ENCODE measurements at places on chromosomes 11 and 22.

DNA sequence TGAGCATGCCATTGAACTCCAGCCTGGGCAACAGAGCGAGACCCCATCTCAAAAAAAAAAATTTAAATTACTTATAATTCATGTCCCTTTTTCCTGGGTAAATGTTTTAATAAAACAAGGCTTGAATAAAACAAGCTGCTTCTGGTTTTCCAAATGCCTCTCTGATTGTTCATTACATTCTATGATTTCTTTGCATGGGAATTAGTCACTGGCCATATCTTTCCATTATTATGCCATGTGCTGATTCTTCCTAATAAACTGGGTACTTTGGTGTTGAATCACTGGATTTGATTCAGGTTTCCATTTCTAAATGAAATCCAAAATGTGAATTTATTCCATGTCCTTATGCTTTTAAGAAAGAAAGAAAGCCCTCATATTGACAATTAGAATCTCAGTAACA is 42.6 kb downstream of the ZNF215 start:
- DNase-seq: no peak

DNA sequence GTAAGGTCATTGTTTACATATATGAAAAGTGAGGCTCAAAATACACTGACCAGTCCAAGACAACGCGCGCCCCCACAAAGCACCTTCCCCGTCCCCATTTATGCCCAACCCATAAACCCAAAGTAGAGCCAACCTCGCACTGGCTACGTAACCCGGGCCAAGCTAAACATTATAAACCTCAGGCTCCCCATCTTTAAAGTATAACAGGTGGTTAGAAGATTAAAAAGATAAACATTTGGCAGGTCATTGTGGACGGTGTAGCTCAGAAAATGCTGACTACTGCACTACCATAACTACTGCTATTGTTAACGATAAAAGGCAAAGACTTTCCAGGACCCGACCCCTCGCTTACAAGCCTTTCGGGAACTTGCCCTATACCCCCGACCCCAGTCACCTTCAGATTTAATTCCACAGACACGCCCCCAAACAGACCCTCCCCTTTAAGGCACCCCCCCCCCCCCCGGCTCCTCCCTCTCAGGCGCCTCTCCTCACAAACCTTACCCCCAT is 470 bp downstream of the NUMA1 start:
- no peak for DNase-seq

DNA sequence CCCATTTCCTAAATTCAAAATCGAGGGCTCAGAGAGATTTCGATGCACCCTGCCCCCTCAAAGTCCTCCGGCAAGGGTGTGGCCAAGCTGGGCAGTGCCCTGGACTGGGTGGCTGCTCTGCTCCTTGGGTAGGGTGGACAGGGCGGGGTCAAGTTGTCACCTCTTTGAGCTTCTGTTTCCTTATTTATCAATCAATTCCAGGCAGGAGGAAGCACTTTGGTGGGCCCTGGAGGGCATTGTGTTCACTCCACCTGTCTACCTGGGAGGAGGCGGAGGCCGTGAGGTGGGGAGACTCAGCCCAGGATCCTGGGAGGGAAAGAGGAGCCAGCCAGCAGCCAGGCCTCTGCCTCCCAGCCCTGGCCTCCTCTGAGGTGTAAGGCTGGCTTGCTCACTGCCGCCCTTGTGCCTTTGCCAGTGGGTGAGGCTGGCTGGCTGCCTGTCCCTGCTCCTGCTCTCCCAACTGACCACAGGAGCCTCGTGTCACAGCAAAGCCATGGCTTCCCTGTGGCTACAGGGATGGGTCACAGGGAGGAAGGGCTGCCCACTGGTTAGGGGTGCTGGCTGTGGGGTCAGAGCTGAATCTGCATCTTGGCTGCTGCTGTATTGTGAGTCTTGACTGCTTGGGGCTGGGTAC is 25.5 kb upstream of the SHISAL1 start:
- no peak for DNase-seq

- DNase-seq: no peak
These were observed 782.2 kb downstream of the TBC1D22A start for GRCh38 chr22:47544696-47545095.

- DNase-seq: no peak
These were observed 1.0 kb upstream of the BTG4 start for GRCh38 chr11:111513240-111513605.

GRCh38 chr11:26557666-26558065 is 14.4 kb downstream of the MUC15 start:
- DNase-seq: no peak

DNA sequence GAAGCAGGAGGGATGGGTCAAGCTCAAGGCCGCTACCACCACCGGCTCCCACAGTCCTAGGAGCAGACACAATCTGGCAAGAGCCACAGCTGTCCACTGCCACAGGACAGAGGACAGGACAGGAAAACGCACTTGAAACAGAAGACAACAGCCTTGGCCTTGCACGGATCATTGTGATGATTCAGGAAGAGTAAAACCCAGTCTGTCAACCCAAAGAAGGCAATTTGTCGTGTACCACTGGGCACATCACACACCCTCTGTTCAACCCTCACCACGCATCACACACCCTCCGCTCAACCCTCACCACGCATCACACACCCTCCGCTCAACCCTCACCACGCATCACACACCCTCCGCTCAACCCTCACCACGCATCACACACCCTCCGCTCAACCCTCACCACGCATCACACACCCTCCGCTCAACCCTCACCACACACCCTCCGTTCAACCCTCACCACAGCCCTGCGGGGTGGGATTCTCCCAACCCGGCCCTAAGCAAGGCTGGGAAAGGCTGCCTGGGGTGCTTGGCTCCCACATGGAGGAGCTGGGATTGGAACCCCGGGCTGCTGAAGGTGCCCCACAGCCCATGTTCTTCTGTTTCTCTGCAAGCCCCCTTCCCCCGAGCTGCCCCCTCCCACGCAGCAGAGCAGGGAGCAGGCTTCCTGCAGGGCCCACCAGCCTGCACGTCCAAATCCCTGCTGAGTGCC is 11.3 kb upstream of the CDC42BPG start:
- no peak for DNase-seq

DNA sequence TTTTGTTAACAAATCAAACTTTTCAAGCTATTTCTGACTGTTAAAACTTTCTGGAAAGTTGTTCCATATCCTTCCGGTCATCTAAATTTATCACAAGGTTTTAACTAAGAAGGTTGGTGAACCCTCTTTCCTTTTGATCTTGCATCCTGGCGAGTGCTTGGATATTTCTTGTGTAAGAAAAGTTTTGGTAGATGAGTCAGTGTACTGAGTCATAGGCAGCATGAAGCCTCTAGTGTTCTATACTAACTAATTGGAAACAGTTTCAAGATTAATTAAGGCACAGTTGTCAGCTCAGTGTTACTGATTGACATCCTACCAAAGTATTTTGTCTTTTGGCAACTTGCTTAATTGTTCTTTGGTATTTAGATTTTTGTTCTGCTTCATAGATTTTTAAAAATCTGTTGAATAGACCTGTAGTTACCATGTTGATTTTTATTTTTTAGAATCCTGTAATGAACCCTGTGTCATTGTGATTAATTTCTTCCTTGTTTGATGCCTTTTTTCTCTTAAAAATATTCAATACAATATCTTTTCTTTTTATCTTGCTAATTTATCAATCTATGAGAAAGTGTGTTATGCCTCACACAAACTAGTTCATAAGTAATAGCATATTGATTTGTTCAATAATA is 38.0 kb downstream of the METTL15 start:
- DNase-seq: no peak

- DNase-seq: no peak
These were observed 95.9 kb upstream of the DDI1 start for GRCh38 chr11:103940551-103940950.

GRCh38 chr11:117572129-117572528 is 224.9 kb downstream of the DSCAML1 start:
- no peak for DNase-seq

- DNase-seq: no peak
These were observed 13.0 kb downstream of the JHY start for GRCh38 chr11:122895563-122895962.

GRCh38 chr22:23216461-23217170 is 36.3 kb downstream of the BCR start:
- peak; percentile 31 for DNase-seq

- no peak for DNase-seq
These were observed 75.3 kb downstream of the PDE2A start for GRCh38 chr11:72598906-72599305.

GRCh38 chr11:70532066-70532440 is 133.7 kb downstream of the CTTN start:
- no peak for DNase-seq

DNA sequence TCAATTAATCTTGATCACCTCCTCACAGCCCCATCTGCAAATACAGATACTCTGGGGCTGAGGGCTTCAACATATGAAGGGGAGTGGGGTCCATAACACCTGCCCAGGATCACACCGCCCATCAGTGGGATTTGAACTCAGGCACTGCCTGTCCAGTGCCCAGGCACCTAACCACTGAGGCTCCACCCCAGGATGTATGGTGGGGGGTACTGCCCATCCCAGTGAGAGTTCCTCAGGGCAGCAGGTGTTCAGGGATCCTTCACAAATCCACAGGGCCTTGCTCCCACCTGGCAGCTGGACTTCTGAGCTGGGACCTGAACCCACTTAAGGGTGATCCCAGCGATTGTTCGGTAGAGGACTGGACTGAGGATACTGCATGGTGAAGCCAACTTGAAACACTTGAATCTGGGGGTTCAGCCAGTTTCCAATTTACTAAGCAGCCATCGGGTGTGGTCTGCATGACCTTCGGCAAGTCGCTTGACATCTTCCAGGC is 33.3 kb downstream of the PRDM11 start:
- no peak for DNase-seq

GRCh38 chr11:74203966-74204365 is 32.9 kb downstream of the PPME1 start:
- no peak for DNase-seq

DNA sequence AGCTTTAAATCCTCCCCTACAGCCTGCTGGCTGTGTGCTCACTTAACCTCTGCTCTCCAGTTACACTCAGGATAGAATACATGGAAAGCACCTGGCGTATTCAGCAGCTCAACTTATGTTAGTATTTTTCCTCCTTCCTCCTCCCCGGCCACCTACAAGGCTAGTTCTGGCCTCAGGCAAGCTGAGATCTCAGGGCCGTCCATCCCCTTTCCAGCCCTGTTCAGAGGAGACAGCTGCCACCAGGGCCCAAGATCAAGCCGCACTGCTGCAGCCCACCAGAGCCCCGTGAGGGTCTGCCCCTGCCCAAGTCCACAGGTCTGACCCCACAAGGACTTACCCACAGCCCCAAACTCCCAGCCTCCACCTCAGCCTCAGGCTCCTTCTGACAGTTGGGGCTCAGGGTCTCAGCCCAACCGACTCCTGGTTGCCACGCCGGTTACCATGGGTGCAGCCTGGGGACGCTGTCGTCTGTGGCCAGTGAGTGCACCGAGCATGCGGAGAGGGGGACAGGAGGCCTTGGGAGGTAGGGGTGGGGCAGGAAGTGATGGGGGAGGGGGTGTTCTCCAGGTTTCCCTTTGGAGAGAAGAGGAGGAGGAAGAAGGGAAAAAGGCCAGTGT is at the start of gene C11orf16:
Gene C11orf16 (minus strand): TSS at position 384 of the 617 bp plus-strand sequence. CDS start 639 bp downstream, outside the sequence.
- DNase-seq: no peak

Measured in stimulated activated CD8-positive, alpha-beta memory T cell treated with anti-CD3 and anti-CD28 coated beads, Interleukin-15, amount 100 ng/mL, for 4 hours (primary cell).